Cardiac septum (tissue), 1 donor: ENCODE measurements at places on chromosomes 6 and 20.

DNA sequence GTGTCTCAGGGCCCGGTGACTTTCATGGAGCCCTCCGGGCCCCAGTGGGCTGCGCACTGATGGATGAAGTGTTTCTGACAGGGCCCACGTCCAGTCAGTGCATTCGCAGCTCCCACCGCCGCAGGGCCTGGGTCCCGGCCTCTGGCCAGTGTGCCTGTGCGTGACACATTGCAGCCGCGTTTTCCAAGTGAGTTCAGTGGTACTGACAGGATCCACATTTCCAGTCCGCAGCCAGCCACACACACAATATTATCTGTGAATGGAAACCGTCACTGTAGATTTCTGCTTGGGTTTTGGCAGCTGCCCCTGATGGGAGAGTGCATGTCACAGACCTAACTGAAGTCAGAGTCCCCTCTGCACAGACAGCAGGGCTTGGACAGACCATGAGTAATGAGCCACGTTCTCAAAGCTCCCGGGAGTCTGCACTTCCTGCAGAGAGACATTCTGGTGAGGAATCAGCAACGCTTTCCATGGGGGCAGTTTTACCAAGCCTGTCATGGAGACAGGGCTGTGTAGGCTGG lies 171.4 kb downstream of the MYLK4 start:
- DNase-seq = no peak

DNA sequence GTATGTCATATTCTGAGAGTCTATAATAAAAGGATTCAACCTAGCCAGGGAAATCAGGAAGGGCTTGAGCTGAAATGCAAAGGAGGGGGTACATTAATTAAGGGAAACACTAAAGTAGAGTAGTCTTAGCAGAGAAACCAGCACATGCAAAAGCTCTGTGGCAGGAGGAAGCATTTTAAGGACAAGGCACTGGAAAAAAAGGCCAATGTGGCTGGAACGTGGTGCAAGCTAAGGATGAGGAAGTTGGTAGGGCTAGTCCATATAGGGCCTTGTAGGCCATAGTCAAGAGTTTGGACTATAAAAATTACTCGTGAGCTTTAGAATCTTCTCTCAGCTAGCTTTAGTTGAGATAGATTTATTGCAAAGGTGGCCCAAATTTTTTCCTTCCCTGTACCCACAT lies 75.2 kb upstream of the TOP1 start:
- DNase-seq = no peak

GRCh38 chr20:61439251-61439650 lies 187.2 kb downstream of the CDH4 start:
- DNase-seq = no peak

GRCh38 chr6:55882718-55883569 lies 7.6 kb upstream of the BMP5 start:
- DNase-seq = no peak

GRCh38 chr6:156160795-156161165 lies 616.4 kb upstream of the ARID1B start:
- DNase-seq = no peak

GRCh38 chr6:55678330-55679224 lies 99.6 kb upstream of the HMGCLL1 start:
- DNase-seq = no peak

GRCh38 chr20:42945234-42945994 lies 244.3 kb downstream of the PTPRT start:
- no peak for DNase-seq

GRCh38 chr6:167505782-167506181 lies 180.9 kb downstream of the TTLL2 start:
- no peak for DNase-seq
